Adrenal gland (tissue), 19 donors: ENCODE measurements at places on chromosomes 12 and 14. TPM values are rescaled to one million over a fixed set of nuclear protein-coding genes. Genes with fewer than 3 reads are reported as not detected.

DNA sequence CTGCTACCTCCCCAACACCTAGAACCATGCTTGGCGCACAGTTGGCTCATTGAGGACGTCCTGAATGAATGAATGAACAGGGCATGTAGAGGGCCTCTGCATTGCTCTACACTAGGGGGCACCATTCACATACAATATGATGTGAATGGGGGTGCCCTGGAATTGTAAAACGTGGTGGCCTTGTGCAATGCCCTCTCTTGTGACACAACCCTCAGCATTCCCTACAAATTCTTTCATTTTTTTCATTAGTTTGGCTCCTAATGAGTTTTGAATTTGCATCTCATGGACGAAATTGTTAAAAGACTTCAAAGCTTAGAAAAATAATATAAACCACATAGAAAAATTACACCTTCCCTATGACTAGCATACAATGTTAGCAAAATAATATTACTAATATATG, 2.3 kb upstream of the DIO2 start:
- H3K4me1 ChIP-seq = no peaks in the 10 kb centered on the region
- no peak overlapping the region for H3K4me3 ChIP-seq
- no peaks in the 10 kb centered on the region for H3K36me3 ChIP-seq
- DNase-seq = peak; percentile 71
- H3K27ac ChIP-seq = no peak overlapping the region
- H3K27me3 ChIP-seq = no peaks in the 10 kb centered on the region

DNA sequence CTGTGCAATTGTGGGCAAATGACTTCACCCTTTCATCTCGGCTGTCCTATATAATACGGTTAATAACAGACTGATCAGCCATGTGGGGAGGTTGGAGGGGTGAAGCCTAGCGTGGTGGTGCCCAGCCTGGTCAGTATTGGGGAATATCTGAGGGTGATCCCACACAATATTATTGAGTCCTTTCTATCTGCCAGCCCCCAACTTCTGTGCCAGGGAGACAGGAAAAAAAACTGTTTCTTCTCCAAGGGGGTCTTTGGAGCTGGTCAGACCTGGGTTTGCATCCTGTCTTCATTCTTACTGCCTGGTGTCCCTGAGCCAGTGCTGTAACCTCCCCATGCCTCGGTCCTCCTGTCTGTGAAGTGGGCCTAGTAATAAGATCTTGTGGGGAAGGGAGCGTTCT, 6.5 kb downstream of the CYP46A1 start:
- no peak for DNase-seq
- no peaks in the 10 kb centered on the region for H3K4me1 ChIP-seq
- no peak overlapping the region for H3K27ac ChIP-seq
- no peaks in the 10 kb centered on the region for H3K36me3 ChIP-seq
- no peaks in the 10 kb centered on the region for H3K27me3 ChIP-seq

Gene SLC25A47
- not detected for total RNA-seq

Gene ANO4
- total RNA-seq = 17.3 TPM

DNA sequence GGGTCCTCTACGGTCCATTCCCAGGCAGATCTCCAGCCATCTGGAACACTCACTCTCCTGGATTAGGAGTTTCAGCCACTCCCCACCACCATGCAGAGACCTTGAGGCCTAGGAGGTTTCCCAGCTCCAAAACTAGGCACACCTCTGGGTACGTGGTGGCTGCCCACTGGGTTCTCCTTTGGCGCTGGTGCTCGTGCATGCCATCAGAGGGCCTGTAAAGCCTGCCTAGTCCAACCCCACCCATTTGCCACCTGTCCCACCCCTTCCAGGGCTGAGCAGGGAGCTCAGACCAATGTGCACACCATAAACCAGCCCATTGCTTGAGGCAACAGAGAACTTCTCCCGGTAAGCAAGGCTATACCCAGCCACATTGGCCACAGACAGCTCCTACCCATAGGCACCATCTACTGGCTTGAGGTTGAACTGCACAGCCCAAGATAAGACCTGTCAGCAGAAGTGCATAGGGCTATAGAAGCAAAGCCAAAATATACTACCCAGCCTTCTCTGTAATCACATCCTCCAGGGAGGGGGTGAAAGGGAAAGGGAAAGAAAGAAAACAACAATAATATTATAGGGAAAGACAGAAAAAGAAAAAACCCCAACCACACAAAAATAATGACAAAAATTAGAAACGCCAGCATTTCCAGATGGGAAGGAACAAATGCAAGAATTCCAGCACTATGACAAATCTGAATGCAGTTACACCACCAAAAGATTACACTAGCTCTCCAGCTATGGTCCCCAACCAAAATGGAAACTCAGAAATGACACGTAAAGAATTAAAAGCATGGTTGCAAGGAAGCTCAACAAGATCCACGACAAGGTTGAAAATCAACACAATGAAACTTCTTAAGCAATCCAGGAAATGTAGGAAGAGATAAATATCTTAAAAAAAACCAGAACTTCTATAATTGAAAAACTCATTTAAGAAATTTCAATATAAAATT, 111.9 kb upstream of the CCDC175 start:
- H3K27ac ChIP-seq = no peak overlapping the region
- H3K4me3 ChIP-seq = no peak overlapping the region
- peak; percentile 56 for DNase-seq
- H3K4me1 ChIP-seq = no peaks in the 10 kb centered on the region

GRCh38 chr12:129827102-129827865, 76.5 kb downstream of the TMEM132D start:
- no peak overlapping the region for H3K27ac ChIP-seq
- no peaks in the 10 kb centered on the region for H3K36me3 ChIP-seq
- H3K27me3 ChIP-seq = no peaks in the 10 kb centered on the region
- no peaks in the 10 kb centered on the region for H3K4me1 ChIP-seq

DNA sequence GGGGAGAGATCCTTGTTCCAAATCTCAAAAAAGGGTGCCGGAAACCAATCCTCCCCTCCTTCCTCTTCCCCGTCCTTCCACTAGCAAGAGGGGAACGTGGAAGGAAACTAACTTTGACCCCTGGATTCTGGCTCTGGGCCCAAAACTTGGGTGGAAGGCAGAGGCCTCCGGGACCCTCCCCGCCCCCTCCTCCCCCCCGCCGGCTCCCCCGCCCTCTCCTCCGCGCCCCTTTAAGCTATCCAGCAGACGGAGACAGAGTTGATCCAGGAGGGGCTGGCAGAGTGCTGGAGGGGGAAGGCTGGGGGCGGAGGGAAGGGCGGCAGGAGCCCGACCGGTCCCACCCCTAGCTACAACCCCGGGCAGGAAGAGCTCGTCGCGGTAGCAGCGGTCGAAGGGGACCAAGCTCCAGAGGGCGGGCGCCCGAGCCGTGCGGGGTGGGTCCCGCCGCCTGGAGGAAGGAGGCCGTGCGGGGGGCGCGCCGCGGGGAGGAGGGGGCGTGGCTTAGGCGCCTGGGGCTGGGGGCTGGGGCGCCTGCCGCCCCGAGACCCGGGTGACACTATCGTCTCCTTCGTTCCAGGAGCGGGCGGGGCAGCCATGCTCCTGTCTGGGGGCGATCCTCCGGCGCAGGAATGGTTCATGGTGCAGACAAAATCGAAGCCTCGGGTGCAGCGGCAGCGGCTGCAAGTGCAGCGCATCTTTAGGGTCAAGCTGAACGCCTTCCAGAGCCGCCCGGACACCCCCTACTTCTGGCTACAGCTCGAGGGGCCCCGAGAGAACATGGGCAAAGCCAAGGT, at the start of gene NYNRIN:
NYNRIN (plus strand) TSS at position 351 of the 794 bp plus-strand sequence; CDS start at position 595, 244 bp downstream.
- peak within 1 kb of the TSS; percentile 41 for H3K4me3 ChIP-seq
- DNase-seq = peak; percentile 50
- H3K4me1 ChIP-seq = peaks cover 8% of the 10 kb centered on the region
- no peaks in the 10 kb centered on the region for H3K36me3 ChIP-seq
- H3K27ac ChIP-seq = peak within 1 kb of the TSS; percentile 82

DNA sequence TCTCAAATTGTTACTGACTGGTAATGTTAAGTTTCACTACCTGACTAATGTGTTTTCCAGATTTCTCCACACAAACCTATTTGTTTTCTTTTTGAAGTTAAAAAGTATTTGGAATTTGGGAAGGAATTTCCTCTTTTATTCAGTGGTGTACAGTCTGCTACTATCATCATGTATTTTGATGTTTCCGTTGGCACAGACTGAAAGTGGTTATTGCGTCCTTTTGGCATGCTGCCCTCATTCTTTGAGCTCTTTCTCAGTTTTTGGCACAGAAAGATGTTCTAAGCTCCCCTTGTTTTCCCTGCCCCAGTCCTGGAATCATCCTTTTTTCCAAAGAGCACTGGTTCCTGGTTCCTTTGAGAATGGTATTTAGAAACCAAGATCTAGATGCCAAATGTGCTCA, 31.4 kb upstream of the RTRAF start:
- H3K27ac ChIP-seq = no peak overlapping the region
- H3K4me1 ChIP-seq = no peaks in the 10 kb centered on the region
- no peaks in the 10 kb centered on the region for H3K27me3 ChIP-seq
- H3K36me3 ChIP-seq = no peaks in the 10 kb centered on the region
- no peak overlapping the region for H3K4me3 ChIP-seq
- peak; percentile 31 for DNase-seq

GRCh38 chr12:56158926-56159461, 835 bp downstream of the MYL6 start:
- H3K27ac ChIP-seq = peak overlapping the region; percentile 96
- H3K27me3 ChIP-seq = no peaks in the 10 kb centered on the region
- peak overlapping the region; percentile 55 for H3K4me3 ChIP-seq
- no peaks in the 10 kb centered on the region for H3K36me3 ChIP-seq

DNA sequence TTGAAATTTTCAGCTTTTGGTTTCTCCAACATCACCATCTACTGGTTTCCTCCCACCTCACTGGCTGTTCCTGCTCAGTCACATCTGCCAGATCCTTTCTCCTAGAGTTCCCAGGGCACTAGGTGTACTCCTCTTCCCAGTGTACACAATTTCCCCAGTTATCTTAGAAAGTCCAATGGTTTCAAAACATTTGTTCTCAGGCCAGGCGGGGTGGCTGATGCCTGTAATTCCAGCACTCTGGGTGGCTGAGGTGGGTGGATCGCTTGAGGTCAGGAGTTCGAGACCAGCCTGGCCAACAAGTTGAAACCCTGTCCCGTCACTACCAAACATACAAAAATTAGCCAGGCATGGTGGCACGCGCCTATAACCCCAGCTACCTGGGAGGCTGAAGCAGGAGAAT, 60.7 kb downstream of the SPPL3 start:
- no peak overlapping the region for H3K27ac ChIP-seq
- H3K36me3 ChIP-seq = no peaks in the 10 kb centered on the region

Gene NEUROD4
- total RNA-seq = not detected

DNA sequence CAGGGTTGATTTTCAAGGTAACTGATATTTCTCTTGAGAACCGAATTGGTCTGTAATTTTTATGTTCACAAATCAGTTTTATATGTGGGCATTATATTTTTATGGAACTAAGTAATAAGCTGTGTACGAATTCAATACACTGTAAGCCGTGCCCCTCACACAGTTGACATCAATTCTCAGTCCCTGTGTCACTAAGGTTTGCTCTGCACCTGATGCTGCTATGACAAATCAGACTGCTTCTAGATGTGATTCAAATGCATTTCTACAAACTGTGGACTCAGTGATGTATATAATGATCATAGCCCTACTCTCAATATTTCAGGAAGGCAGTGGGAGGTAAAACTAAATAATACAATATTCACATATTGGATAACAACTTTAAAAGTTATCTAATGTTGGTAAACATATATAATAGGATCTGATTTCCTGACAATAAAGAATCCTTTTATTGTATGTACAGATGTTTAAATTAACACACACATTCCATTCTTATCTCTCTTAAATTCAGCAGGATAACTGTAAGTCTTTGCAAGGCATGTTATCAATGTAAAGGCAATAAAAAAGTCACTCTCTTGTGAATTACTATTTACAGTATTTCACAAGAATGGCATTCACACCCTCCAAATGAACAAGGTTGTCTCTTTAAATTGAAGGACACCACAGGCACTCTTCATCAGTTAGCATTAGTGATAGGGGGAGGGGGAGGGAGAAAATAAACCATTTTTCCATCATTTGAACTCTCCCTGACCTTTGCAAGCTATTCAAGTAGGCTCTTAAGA, 87.2 kb upstream of the SOX5 start:
- H3K27me3 ChIP-seq = no peaks in the 10 kb centered on the region
- H3K36me3 ChIP-seq = no peaks in the 10 kb centered on the region
- H3K27ac ChIP-seq = no peak overlapping the region
- no peaks in the 10 kb centered on the region for H3K4me1 ChIP-seq

GRCh38 chr12:14357486-14357885, 8.0 kb upstream of the ATF7IP start:
- no peak for DNase-seq
- no peak overlapping the region for H3K27ac ChIP-seq
- no peaks in the 10 kb centered on the region for H3K27me3 ChIP-seq
- no peaks in the 10 kb centered on the region for H3K36me3 ChIP-seq
- H3K4me1 ChIP-seq = no peaks in the 10 kb centered on the region
